Fibroblast of lung (primary cell): ENCODE measurements at places on chromosomes 5 and 9. TPM values are rescaled to one million over a fixed set of nuclear protein-coding genes. Genes with fewer than 3 reads are reported as not detected.
A peak's percentile ranks its signal among the peaks of the same experiment; 100 is the strongest.

The GABRA1 gene
- not detected in 2 replicates for total RNA-seq

The CDKN2B gene
- 29.0 and 44.9 TPM in 2 replicates for total RNA-seq

The WDR70 gene
- 34.0 and 37.5 TPM in 2 replicates for total RNA-seq

The ELOVL7 gene
- under 0.01 and 0.26 TPM in 2 replicates for total RNA-seq

GRCh38 chr9:113461285-113461684 lies 2.2 kb upstream of the RGS3 start:
- peaks cover 2% of the 10 kb centered on the region for H3K27me3 ChIP-seq
- H3K4me3 ChIP-seq: no peak overlapping the region
- no peaks in the 10 kb centered on the region for H3K36me3 ChIP-seq
- peaks cover 3% of the 10 kb centered on the region for H3K4me1 ChIP-seq
- no peak for DNase-seq

DNA sequence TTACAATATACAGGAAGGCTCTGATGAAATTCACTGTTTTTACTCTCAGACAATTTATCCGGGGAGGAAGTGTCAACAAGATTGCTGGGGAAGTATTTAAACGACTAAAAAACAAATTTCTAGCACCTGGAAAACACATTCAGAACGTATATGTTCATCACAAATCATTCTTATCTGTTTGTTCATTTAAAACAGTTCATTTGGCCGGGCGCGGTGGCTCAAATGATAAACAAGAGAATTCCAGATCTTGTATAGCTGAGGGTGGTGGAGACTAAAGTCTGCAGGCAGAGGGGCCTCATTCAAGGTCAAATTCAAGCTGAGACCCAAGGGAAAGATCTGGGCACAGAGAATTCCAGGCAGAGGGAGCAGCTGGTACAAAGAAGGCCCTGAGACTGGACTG lies 90.0 kb downstream of the STK10 start:
- H3K4me1 ChIP-seq: peaks cover 13% of the 10 kb centered on the region
- no peak for DNase-seq
- peaks cover 11% of the 10 kb centered on the region for H3K36me3 ChIP-seq
- no peak overlapping the region for H3K4me3 ChIP-seq

- H3K4me3 ChIP-seq: no peak overlapping the region
- no peaks in the 10 kb centered on the region for H3K27me3 ChIP-seq
- peaks cover 23% of the 10 kb centered on the region for H3K4me1 ChIP-seq
- H3K27ac ChIP-seq: no peak overlapping the region
- no peak for DNase-seq
- no peaks in the 10 kb centered on the region for H3K36me3 ChIP-seq
Measured at GRCh38 chr9:130181678-130182380, 9.6 kb downstream of the NCS1 start.

GRCh38 chr5:72474516-72474915 lies 32.7 kb downstream of the ZNF366 start:
- peaks cover 2% of the 10 kb centered on the region for H3K4me1 ChIP-seq
- H3K27me3 ChIP-seq: no peaks in the 10 kb centered on the region
- peak; percentile 51 for DNase-seq

- no peak overlapping the region for H3K27ac ChIP-seq
- H3K27me3 ChIP-seq: no peaks in the 10 kb centered on the region
- H3K4me3 ChIP-seq: no peak overlapping the region
- H3K4me1 ChIP-seq: no peaks in the 10 kb centered on the region
- no peak for DNase-seq
Measured at GRCh38 chr9:108696156-108696555, 159.6 kb downstream of the ACTL7B start.

DNA sequence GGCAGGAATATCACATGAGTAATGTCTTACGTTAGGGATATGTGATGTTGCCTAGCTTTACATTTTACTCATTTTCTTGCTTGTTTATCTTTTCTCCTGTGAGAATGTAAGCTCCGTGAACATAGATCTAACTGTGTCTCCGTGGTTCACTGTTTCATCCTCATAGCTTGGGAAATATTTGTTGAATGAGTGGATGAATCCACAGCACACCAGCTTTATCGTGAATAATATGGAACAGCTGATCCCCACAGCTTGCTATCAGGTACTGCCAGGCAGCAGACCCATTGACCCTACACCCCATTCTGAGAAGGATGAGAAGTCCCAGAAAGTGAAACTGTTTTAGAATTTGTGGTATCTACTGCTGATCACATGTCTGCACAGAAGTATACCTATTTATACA lies 106.8 kb upstream of the FBN2 start:
- no peaks in the 10 kb centered on the region for H3K36me3 ChIP-seq
